Aortic smooth muscle cell (primary cell): ENCODE measurements at places on chromosomes 13 and 19. TPM values are rescaled to one million over a fixed set of nuclear protein-coding genes. Genes with fewer than 3 reads are reported as not detected.

TTYH1 gene
- not detected in 2 replicates for total RNA-seq

RNF17 gene
- total RNA-seq: not detected in 2 replicates

KLHL1 gene
- total RNA-seq: not detected in 2 replicates

MAP3K10 gene
- total RNA-seq: 5.8 and 7.3 TPM in 2 replicates

COX7A1 gene
- 79.4 and 93.1 TPM in 2 replicates for total RNA-seq

KLK4 gene
- not detected in 2 replicates for total RNA-seq

APOC4 gene
- not detected in 2 replicates for total RNA-seq

RAB3A gene
- total RNA-seq: 3.4 and 6.6 TPM in 2 replicates

STOML3 gene
- not detected in 2 replicates for total RNA-seq
